ENCODE measurements at places on chromosomes 2 and 18.

DNA sequence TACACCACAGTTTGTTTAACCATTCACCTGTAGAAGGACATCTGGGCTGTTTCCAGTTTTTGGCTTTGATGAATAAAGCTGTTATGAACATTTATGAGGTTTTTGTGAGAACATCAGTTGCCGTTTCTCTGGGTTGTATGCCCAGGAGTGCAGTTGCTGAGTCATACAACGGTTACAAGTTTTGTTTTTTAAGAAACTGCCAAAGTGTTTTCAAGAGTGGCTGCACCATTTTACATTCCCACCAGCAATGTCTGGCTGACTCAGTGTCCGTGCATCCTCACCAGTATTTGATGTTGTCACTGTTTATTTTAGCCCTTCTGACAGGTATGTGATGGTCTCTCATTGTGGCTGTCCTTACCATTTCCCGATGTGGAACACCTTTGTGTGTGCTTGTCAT is 48.0 kb upstream of the GPR17 start:
- no peak for DNase-seq

- DNase-seq, result no peak
These were observed 126.4 kb upstream of the TLK1 start for GRCh38 chr2:171287036-171287571.

- DNase-seq, result no peak
These were observed 118.2 kb upstream of the RND3 start for GRCh38 chr2:150605664-150606063.

GRCh38 chr2:176107731-176108181 is 676 bp downstream of the HOXD11 start:
- no peak for DNase-seq

GRCh38 chr2:170842785-170843184 is 26.1 kb downstream of the GAD1 start:
- peak; percentile 68 for DNase-seq

- no peak for DNase-seq
These were observed 451.7 kb upstream of the HS6ST1 start for GRCh38 chr2:128770143-128771085.

- no peak for DNase-seq
These were observed 45.1 kb downstream of the TRAK2 start for GRCh38 chr2:201406077-201406662.

GRCh38 chr2:82120115-82120514 is 1815.6 kb upstream of the LRRTM1 start:
- no peak for DNase-seq

- no peak for DNase-seq
These were observed 163.9 kb downstream of the LDLRAD4 start for GRCh38 chr18:13382366-13382953.

GRCh38 chr2:7725171-7725849 is 808.1 kb downstream of the RNF144A start:
- DNase-seq, result no peak

GRCh38 chr18:33560686-33561370 is 17.2 kb upstream of the ASXL3 start:
- DNase-seq, result peak; percentile 29

- DNase-seq, result no peak
These were observed 123.8 kb downstream of the ERBB4 start for GRCh38 chr2:212414767-212415211.

DNA sequence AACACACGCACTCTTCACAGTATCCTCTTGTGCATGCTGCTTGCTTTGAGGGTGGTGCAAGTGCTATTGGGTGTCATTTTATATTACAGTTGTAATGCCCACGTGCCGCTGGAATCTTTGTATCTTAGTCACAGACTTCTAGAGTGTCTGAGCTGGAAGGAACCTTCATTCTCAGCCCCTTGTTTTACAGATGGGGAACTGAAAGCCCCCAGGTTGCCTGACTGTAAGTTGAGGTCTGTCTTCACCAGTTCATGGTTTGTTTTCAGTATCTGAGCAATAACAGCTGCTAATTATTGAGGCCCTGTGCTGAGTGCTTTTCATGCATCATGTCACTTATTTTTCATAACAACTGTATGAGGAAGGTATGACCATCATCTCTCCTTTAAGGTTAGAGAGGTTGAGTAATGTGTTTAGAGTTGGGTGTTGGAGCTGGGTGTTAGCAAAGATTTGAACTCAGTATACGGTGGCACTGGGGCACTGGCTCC is 77.0 kb downstream of the PRKCE start:
- no peak for DNase-seq

DNA sequence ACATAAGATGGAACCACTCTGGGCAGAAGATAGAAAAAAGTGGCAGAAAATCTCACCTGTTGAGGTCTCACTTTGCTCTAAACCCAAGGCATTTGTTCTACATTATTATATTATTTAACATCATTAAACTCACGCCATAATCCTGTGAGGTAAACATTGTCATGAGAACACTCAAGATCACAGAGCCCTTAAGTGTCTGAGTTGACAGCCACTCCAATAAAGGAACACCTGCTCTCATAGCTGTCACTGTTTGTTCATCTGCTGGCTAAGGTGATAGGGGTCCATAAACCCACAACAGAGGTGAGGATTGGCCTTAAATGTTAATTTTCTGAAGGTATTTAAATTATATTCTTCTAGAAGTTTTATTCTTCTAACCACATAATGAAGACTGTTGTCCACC is 439.7 kb downstream of the RIT2 start:
- DNase-seq, result no peak

- no peak for DNase-seq
These were observed 141.5 kb upstream of the FIGN start for GRCh38 chr2:163877316-163877715.

GRCh38 chr2:129499747-129500146 is 479.7 kb upstream of the RAB6C start:
- DNase-seq, result no peak

GRCh38 chr18:76984193-76985155 is 148.1 kb downstream of the MBP start:
- DNase-seq, result no peak

DNA sequence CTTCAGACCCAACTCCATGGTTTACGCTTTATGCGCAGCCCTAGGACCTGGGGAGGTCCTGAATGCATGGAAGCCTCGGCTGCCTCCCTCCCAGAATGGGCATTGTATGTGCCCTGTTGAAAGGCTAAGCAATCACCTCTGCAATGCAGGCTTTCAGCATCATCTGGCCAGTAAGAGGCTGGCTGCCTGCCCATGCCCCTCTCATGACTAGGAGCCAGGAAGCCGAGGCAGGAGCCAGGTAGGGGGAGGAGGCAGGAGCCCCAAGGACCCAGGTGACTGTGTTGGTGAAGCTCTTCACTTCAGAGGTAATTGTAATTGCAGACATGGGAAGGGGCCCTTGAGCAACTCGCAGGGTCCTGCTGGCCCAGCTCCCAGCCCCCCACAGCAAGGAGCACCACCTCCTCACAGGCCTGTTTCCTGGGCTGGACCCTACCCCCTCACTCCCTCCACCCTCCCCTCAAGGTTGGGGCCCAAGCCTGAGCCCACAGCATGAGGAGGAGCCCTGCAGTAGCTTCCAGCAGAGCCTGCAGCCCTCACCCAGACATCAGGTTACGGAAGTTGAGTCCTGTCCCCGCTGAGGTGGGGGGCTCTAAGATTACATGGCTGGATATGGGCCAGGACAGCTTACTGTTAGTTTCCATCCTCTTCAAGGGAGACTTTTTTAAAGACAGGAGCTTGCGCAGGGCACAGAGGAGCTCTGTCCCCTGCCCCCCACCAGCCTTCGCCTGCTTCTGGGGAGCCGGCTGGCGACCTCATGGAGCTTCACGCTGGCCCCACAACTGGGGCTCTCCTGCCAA is 21.9 kb downstream of the CRACDL start:
- peak; percentile 69 for DNase-seq

GRCh38 chr2:141195087-141195486 is 935.7 kb downstream of the LRP1B start:
- no peak for DNase-seq

- DNase-seq, result no peak
These were observed 279.7 kb downstream of the NRXN1 start for GRCh38 chr2:50752237-50752636.

DNA sequence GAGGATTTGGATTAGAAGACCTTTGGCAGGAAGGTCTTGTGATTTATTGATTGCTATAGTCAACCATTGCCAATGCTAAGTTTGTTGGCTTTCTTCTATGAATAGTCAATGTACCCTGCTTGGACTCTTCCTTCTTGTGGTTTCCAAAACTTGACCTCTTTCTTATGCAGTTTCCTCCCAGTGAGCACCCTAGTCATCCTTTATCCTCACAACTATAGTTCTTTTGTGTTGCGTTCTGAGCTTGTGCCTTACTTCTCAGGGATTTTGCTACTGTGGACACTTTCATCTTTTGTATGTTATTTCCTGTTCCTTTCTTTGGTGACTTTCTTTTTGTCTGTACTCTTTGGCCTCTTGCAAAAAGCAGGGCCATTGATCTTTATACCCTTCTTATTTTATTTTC is 168.2 kb downstream of the LRRTM1 start:
- no peak for DNase-seq

DNA sequence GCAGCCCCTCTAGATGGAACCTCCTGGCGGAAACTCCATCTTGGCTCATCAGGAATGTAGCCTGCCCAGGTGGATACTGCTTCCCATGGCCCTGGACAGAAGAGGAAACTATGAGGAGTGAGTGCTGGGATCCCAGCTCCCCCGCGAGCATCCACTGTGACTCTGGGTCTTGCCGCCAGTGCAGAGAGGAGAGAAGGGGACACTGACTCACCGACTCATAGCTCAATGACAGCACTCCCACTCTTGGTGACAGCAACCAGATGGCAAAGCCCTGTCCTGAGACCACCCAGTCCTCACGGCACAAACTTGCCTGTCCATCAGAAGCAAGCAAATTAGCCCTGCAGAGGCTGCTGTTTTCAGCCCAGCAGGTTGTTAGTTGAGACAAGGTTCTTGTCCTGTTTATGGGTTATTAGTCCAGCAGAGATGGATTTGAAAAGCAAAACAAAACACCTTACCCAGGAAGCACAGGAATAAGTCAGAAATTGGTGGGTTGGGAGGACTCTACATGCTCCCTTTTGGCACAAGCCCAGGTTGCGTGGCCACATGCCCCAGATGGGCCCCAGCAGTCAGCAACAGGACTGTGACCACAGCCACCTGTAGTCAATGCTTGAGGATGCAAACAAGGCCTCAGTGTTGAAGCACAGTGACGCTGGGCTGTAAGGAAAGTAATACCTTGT is 111.5 kb upstream of the GLI2 start:
- no peak for DNase-seq

DNA sequence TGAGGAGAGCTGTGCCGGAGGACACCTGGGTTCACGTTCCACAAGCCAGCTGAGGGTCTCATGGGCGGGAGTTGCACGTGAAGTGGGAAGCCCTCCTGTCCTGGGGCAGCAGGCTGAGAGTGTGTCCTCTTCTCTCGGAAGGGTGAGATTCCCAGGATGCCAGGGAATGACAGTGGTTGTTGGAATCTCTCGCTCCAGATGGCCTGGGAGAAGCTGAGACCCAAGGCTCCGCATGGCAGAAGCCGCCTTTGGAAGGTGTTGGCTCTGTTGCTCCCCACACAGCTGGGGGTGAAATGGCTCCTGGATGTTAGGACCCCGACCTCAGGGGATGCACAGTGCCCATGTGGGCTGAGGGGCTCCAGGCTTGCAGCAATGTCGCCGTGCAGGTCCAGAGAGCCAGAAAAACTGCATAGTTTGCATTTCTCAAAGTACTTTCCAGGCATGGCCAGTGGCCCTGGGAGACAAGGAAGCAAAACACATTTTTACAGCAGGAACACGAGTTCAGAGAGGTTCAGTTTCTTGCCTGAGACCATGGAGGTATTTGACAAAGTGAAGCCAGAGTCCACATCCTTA is 153.4 kb downstream of the TMEM18 start:
- DNase-seq, result no peak

GRCh38 chr2:236997069-236997715 is 88.5 kb upstream of the COPS8 start:
- DNase-seq, result no peak

DNA sequence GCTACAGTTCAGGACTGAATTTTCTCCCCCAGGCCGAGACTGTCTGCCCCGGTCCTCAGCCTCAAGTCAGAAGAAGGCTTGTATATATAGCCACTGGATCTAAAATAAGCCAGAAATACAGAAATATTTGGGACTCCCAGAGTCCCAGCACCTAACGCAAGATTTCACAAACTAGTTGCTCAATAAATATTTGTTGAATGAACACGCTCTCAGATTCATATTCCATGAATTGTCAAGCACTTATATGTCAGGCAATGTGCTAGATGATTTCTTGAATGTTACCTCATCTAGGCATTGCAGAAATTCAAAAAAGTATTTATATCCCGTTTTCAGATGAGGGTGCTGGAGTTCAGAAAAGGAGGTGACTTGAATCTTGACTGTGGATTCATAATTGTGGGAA is 163.7 kb upstream of the KLHL29 start:
- DNase-seq, result no peak

DNA sequence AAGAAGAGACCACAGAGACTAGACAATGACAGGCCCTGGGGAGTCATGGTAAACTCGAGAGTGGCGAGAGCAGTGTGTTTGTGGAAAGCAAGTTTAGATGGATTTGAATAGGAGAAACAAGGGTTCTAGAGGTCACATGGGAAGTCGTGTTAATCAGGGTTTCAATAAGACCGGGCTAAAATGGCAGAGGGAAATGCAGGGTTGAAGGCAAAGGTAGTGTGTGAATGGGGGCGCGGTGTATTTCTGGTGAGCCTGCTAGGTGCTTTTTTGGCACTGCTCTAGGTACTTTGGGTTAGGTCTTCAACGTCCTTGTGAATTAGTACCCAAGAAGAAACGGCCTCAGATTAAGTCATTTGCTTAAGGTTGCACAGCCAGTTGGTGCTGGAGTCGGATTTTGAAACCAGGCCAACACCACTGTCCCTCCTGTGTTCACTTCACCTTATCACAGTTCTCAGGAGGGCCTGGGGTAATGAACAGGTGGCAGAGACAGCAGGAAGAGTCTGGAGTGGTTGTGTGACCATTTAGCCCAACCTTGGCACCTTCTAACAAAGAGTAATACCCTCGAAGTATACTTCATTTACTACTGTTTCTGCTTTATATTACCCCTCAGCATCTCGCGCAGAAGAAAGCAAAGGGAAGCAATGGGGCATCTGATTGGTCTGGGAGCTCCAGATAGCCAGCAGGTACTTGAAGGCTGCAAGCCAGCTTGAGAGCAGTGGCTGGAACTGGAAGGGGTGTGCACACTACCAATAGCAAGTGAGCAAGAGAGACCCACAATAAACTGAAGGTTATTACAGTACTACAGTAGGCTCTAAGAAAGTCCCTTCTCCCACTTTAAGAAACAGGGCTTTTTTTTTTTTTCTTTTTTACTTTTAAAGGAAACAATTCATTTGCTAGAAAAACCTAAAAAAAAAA is 33.4 kb upstream of the GAREM2 start:
- DNase-seq, result no peak

DNA sequence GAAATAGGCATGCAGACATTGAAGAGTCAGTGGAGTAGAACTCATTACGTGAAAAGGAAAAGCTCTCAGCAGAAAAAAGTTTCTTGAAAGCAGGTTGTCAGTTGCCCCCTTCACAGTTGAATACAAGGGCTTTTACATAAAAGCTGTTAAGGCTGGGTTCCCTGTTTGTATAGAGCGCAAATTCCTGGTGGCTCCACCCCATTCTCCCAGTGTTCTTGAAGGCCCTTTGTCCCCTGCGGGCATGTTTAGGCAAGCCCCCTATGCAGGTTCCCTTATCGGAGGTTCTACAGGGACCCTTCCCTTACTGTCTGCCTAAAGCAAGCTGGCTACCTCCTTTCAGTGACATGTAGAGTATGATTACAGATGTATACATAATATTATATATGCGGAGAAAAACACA is 497.2 kb upstream of the SYT4 start:
- no peak for DNase-seq

Measured in NCI-H226 (cell line).